ENCODE measurements at places on chromosomes 6 and 20.

DNA sequence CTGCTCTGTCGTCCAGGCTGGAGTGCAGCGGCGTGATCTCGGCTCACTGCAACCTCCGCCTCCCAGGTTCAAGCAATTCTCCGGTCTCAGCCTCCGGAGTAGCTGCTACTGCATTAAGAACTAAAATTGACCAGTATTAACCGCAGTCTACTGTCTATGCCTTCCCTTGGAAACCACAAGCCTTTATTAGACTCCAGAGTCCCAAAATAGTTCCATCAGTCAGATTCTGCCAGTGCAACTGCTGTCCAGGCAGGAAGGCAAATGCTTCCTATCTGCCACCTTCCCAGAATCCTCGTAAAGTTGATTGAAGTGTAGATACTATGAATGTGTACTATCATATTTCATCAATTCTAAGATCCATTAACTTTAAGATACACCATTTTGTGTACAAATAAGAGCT, 16.7 kb downstream of the KAT14 start:
- no peak for DNase-seq

DNA sequence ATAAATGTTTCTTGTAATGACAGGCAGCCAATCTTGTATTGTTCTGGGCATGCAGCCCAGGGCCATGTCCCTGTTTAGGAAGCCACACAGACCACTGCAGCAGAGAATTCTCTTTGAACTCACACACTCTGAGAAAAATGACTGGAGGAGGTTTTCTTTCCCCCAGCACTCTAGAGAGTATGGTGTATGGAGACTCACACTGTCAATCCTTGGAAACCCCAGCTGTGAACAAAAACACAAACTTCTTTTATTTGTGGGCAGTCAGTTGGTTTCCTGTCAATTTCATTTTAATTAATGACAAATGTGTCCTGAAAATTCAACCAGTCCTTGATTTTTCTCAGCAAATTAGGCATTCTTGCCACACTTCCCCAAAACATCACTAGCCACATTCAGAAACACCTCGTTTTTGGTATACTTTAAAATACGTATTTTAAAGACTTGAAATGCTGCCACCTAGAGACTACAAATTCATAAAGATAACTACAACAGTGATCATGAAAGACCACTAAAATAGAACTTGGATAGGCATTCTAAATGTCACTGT, 52.9 kb upstream of the UFL1 start:
- no peak for DNase-seq

GRCh38 chr20:18886756-18887155, 73.2 kb downstream of the SCP2D1 start:
- no peak for DNase-seq

GRCh38 chr6:169701311-169701953, 397 bp downstream of the WDR27 start:
- no peak for DNase-seq

GRCh38 chr6:119626884-119627619, 277.5 kb upstream of the MAN1A1 start:
- DNase-seq: no peak

DNA sequence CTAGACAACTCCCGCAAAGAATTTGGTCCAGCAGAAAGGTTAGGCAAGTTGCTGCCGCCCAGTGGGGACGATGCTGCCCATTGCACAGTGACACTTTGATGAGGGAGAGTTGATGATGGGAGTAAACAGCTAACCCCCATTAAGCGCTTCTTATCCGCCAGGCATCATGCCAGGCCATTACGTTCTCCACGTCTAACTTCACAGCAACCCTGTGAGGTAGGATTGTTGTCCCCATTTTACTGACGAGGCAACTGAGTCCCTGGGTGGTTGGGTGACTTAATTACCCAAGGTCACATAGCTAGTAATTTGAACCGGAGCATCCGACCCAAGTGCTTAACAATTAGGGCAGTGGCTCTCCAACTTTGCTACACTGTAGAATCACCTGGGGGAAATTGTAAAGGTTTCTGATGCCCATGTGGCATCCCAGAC, 738 bp downstream of the RALGAPB start:
- no peak for DNase-seq

- DNase-seq: no peak
These were observed 197.0 kb upstream of the EYS start for GRCh38 chr6:65903992-65904391.

GRCh38 chr6:168216751-168217191, 102.8 kb downstream of the DACT2 start:
- no peak for DNase-seq

GRCh38 chr6:113529196-113529595, 327.9 kb upstream of the MARCKS start:
- DNase-seq: no peak

DNA sequence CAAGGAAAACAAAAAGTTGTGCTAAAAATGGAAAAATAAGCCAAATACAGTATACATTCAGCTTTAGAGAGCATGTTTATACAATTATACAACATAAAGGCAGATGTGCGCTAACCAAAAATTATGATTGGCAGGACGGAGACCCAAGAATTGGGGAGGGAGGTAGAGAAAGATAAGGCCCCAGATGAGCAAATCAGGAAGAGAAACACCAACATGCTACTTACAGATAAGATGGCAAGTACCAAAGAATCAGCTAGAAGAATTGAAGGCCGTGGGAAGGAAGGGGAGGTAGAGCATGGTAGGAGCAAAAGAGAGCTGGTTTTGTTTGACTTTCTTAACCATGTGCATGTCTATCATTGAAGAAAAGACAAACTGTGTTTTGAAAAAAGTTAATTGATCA, 45.4 kb downstream of the PRND start:
- DNase-seq: no peak

DNA sequence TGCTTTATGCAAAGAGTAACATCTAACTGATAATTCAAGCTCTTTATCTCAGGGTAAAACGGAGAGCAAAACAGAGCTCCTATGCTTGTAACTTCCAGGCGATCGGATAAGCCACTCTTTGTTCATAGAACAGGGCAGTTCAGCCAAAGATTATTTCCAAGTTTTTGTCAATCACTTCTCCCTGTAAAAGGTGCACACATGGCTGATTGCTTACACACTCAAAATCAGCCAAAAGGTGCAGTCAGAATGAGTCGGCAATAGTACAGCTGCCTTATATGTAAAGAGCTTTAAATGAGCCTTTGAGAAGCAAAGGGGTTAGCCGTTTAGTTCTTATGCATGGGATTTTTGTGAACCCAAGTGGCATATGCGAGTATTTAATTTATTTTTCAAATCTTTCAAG, 449.6 kb upstream of the POU3F2 start:
- no peak for DNase-seq

DNA sequence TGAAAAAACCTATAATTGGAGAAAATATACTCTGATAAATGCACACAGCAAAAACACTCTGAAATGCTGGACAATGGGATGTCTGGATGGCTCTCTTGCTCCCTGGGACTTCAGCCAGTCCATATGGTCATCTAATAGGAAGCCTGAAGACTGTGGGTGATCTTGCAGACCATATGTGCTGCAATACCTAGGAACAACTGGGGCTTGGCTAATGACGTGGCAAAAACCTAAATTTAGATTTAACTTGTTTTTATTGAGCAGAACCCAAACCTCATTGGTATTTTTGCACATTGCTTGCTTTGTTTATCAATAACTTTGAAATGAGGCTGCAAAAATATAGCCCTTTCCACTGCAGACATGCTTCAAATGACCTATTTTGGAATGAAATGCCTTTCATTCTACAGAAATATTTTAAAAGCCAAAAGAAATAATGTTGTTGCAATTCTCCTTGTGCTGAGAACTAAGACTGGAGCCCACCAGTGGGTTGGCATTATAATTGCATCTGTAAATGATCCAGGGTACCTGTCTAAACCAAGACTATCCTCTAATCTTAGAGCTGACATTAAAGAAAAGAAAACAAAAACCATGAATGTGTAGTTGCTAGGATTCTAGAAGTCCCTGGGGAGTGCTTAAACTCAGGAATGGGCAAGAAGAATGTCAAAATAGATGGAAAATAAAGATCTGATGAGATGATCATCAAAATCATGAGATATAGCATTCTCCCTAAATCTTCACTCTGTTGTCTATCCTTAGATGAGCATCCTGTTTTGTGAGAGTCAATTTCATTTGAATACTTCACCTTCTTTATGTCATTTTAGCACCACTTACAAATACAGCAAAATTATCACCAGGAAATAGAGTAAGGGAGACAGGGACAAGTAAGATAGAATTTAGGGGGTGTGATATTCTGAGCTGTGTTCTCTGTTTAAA, 152.1 kb upstream of the RIMS1 start:
- DNase-seq: no peak

DNA sequence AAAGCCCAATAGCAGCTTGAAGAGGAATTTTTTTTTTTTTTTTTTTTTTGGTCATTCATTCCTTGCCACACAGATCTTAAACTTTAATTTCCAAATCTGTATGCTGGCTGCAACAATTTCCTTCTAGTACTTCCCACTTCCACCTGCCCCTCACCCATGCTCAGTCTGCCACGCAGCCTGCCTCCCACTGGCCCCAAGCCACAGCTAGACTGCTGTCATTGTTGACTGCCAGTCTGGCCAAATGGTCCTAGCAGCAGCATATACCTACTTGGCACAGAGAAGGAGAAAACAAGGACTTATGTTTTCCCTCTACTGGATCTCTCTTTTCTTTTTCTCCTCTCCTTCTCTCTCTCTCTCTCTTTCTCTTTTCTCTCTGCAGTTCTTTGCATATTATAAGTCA, 118.3 kb upstream of the HEY2 start:
- no peak for DNase-seq

DNA sequence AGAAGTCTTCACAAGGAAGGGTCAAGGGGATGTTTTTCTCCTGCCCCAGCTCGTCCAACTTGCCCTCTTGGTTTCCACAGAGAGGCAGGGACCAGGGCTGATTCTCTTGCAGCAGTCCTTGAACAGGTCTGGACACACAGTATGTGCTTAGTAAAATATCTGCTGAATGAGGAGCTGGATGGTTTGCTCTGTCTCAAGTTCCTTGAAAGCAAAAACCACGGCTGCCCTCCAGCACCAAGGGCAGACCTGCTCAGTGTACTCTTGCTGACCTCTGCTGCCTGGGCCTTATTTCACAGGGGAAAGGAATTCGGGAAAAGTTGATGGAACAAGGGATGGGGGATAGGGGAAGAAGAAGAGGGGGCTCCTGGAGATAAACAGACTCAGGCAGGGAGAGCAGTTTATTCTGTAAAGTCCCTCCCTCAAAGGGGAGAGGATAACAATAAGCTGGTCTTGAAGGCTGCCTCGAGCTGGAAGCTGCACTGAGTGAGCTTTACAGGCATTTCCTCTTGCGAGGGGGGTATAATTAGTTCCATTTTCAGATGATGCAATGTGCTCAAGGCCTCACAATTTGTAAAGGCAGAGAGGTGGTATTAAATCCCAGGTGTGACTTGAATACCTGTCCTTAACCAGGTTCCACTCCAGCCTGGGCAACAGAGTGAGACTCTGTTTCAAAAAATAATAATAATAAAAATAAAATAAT, 10.3 kb downstream of the KCNK5 start:
- no peak for DNase-seq

- no peak for DNase-seq
These were observed 11.0 kb upstream of the FILIP1 start for GRCh38 chr6:75504465-75505222.

DNA sequence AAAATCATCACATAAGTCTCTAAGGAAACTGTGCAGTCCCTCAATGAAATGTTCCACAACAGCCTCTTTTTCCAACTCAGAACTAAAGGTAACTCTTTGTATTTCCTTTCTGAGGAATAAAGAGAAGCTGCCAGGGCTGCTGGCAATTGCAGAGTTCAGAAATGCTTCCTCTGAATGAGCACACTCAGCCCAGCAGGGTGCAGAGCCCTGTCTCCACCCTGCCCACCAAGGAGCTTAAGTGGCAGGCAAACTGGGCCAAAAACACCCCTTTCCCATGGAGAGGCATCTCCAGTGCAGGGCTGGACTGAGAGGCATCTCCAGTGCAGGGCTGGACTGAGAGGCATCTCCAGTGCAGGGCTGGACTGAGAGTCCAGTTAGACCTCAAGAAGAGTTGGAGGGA, 255.4 kb downstream of the GMPR start:
- no peak for DNase-seq

GRCh38 chr6:35392111-35392702, 49.8 kb downstream of the PPARD start:
- DNase-seq: no peak

GRCh38 chr6:148947621-148948444, 201.0 kb downstream of the UST start:
- DNase-seq: no peak

- no peak for DNase-seq
These were observed 67.7 kb upstream of the ADGRG6 start for GRCh38 chr6:142233945-142234682.

GRCh38 chr6:110814102-110815014, 911 bp downstream of the CDK19 start:
- no peak for DNase-seq

DNA sequence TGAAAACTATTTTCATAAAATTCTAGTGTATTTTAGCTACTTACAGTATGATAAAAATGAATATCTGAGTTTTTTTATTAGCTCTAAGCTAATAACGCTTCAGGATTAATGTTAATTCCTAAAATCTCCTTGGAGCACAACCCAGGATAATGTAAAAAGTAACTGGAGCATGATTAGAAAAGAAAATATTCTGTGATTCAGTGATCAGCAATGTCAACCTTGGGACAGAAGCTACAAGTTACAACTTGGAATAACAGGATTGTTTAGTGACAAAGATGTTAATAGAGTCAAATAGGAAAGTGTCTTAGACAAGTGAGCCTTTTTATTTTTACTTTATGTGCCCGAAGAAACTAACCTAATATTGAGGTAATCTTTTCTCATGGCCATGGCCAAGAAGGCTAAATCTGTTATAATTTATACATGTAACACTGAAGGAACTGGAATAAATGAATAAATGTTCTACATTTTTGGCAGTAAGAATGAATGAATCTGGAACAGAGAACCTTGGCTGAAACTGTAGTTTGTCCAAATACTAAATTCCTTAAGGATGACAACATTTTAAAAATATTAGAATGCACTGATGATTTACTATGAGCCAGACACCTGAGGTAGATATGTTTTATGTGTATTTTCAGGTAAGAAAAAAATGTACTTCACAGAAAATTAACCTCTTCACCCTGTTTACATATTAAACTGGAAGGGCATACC, 994.0 kb downstream of the GRIK2 start:
- DNase-seq: no peak

- no peak for DNase-seq
These were observed 17.3 kb upstream of the BTN3A2 start for GRCh38 chr6:26347699-26348098.

- no peak for DNase-seq
These were observed 148.2 kb downstream of the PREX1 start for GRCh38 chr20:48679599-48679998.

- no peak for DNase-seq
These were observed 12.9 kb downstream of the MAPK13 start for GRCh38 chr6:36142971-36143838.
